ENCODE measurements at places on chromosomes 2 and 18.

- DNase-seq = no peak
Measured at GRCh38 chr2:127891811-127892210, 6.1 kb upstream of the AMMECR1L start.

- no peak for DNase-seq
Measured at GRCh38 chr2:38165698-38166097, 89.7 kb upstream of the CYP1B1 start.

DNA sequence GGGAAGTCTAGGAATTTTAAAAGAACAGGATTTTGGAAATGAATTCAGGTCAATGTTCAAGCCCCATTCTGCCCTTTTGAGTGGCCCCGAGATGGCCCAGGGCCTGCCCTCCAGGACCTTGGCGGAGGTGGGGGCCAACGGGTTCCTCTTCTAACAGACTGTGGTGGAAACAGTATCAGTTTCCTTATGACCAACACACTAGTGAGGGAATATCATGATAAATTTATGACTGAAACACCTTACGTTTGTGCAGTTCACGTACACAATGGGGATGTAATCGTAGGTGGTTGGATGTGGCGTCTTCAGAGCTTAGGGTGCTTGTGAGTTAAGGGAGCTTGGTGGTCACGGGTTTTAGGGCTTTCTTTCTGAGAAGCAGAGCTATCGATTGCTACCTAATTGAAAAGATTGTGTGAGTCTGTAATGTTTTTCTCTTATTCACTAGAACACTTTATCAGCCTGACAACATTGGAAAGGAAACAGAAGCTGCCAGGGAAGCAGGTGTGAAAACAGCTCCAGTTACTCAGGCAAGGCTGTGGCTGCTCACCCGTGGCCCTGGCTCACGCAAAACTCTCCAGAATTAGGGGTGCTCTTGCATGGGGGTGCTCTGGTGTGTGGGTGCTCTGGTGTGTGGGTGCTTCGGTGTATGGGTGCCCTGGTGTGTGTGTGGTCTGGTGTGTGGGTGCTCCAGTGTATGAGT is 165.3 kb downstream of the SNTG2 start:
- no peak for DNase-seq

DNA sequence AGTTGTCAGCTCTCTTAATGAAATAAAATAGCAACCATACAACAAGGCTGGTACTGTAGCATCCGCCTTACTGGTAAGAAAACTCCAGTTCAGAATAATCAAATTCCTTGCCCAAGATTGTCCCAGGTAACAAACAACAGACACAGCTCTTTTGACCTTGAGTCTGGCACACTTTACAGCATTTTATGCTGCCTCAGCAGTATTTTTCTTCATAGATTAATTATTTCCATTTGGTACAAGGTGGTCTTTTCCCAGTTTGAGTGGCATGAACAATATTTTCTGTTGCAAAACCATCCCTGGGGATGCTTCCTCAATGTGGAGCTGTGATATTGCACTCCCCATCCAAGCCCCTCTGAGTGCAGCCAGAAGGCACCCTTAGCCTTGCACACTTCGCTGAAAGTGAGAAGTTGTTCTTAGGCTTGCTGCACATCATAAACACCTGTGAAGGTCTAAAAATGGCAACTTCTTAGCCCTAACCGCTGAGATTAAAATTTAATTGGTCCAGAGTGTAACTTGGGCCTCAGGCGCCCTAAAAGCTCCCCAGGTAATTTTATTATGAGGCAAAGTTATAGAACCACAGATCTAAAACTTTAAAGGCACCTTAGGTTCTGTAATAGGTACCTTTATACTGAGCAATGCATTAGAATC is 523.3 kb downstream of the CMPK2 start:
- DNase-seq = no peak

DNA sequence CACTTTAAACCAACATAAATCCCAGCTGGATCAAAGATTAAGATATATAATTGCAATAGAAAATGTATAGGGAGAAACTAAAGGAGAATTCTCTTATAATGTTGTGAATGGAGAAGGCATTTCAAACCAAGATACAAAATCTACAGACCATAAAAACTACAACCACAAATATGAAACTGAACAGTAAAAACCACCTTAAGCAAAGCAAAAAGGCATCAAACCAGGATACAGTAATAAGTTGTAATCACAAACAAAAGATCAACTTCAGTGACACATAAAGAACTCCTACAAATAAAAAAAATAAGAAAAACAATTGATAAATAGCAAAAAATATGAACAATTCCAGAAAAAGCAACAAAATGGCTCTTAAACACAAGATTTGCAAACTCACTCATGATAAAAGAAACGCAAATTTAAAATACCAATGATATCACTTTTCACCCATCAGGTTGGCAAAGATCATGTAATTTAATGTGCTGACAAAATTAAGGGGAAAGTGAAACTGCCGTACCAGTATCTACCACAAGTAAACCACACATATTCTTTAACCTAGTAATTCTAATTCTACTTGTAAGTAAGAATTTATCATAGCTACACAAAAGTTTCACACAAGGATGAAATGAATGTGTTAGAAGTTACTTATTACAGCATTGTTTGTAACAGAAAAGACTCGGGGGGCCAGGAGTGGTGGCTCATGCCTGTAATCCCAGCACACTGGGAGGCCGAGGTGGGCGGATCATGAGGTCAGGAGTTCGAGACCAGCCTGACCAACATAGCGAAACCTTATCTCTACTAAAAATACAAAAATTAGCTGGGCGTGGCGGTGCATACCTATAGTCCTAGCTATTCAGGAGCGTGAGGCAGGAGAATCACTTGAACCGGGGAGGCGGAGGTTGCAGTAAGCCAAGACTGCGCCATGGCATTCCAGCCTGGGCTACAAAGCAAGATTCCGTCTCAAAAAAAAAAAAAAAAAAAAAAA is 101.9 kb downstream of the USP34 start:
- no peak for DNase-seq

GRCh38 chr2:69175790-69176715 is 163.1 kb downstream of the ANTXR1 start:
- no peak for DNase-seq

DNA sequence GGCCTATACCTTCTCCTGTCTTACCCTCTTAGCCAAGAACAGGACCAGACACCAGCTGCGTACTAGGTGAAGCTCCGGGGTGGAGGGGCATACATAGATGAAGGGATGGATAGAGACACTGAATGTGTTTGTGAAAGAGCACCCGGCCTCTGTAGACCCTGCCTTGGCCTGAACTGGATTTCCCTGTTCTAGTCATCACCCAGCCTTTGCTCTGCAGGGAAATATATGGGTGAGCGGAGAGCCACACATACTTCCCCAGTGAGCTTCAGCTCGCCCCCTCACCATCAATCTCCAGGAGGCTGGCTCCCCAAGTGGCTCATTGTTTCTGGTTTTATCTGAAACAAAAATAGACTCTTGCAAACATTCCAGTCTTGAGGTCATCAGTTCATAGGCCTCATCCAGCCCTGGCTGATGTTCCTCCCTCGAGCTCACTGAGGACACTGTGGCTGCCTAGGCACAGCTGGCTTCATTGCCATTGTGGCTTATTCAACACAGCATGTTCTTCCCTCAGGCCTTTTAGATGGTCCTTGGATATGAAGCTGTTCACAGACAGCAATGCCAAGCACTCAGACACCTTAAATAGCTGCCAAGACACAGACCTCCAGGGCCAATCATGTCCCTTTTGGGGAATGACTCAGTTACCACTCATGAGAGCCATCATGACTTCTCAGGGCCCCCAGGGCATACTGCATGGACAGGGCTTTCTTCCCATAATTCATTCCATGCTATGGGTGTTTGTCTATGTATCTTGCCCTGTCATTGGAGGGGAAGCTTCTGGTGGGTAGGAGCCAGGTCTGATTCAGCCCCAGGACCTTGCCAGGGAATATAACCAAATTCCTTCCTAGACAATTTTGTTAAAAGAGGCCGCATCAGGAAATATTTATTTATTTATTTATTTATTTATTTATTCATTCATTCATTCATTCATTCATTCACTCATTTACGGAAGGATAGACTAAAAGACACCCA is 82.4 kb downstream of the TTC32 start:
- DNase-seq = peak; percentile 8

GRCh38 chr2:12560618-12561017 is 156.1 kb upstream of the TRIB2 start:
- no peak for DNase-seq

DNA sequence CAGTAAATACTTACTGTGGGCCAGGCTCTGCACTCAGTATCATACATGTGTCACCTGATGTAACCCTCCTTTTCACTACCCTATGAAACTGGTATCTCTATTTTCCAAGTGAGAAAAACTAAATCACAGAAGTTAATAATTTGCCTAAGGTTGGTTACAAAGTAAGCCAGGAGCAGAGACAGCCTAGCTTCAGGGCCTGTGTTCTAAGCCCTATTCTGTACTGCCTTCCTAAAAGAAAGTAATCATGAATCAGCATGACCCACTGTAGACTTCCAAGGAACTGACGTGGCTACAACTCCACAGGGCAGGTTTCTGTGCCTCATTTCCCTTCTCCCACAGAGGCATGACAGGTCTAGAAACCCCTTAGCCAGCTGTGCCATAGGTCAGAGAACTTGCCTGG is 14.3 kb downstream of the ZNF142 start:
- DNase-seq = no peak

- DNase-seq = no peak
Measured at GRCh38 chr2:42754776-42755140, 9.2 kb downstream of the OXER1 start.

DNA sequence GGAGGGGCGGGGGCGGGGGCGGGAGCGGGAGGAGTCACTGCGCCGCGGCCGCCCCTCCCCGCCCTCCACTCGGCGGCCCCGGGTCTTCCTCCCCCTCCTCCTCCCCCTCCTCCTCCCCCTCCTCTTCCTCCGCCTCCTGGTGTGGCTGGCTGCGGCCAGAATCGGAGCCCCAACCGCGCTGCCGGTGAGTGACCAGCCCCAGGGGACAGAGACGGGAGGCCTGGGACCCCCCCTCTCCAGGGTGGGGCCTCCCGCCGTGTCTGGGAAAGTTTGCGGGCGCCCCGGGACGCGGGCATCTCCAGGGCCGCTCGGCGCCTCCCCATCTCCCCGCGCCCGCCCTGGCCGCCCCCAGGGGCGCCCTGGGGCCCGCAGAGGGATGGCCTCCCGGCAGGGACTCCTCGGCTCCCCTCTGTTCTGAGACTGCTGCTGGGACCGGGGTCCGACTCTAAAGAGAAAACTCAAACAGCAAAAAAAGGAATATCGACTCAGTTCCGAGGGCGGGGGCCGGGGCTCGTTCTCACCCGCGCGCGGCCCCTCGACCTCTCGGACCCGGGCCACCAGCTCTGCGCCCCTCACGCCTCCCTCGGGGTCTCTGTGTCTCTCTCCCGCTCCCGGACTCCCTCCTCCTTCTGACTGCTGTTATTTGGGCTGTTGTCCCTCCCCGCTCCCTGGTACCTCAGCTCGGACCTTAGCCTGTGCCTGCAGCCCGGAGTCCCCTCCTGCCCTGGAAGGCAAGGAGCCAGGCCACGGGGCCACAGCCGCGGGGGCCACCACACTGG is at the start of gene STON1:
STON1 (plus strand) TSS at position 122 of the 779 bp plus-strand sequence. CDS start 50,480 bp downstream, outside the sequence.
- DNase-seq = peak; percentile 72

GRCh38 chr2:231321021-231321420 is 74.5 kb upstream of the B3GNT7 start:
- no peak for DNase-seq

GRCh38 chr18:49655266-49656072 is 93.6 kb downstream of the LIPG start:
- DNase-seq = no peak

All from eye (tissue), 1 donor.